ENCODE measurements at places on chromosomes 6 and 20. TPM values are rescaled to one million over a fixed set of nuclear protein-coding genes. Genes with fewer than 3 reads are reported as not detected.
A peak's percentile ranks its signal among the peaks of the same experiment; 100 is the strongest.

GRCh38 chr6:3857468-3858456 lies 8.6 kb downstream of the FAM50B start:
- DNase-seq = no peak

- no peak for DNase-seq
These were observed 57.6 kb downstream of the TCP11 start for GRCh38 chr6:35083507-35083906.

DNA sequence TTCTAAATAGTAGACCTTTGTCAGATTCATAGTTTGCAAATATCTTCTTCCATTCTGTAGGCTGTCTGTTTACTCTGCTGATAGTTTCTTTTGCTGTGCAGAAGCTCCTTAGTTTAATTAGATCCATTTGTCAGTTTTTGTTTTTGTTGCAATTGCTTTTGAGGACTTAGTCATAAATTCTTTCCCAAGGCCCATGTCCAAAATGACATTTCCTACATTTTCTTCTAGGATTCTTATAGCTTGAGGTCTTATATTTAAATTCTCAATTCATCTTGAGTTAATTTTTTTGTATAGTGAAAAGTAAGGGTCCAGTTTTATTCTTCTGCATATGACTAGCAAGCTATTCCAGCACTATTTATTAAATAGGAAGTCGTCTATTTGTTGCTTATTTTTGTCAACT lies 287.0 kb downstream of the PACRG start:
- no peak for DNase-seq

DNA sequence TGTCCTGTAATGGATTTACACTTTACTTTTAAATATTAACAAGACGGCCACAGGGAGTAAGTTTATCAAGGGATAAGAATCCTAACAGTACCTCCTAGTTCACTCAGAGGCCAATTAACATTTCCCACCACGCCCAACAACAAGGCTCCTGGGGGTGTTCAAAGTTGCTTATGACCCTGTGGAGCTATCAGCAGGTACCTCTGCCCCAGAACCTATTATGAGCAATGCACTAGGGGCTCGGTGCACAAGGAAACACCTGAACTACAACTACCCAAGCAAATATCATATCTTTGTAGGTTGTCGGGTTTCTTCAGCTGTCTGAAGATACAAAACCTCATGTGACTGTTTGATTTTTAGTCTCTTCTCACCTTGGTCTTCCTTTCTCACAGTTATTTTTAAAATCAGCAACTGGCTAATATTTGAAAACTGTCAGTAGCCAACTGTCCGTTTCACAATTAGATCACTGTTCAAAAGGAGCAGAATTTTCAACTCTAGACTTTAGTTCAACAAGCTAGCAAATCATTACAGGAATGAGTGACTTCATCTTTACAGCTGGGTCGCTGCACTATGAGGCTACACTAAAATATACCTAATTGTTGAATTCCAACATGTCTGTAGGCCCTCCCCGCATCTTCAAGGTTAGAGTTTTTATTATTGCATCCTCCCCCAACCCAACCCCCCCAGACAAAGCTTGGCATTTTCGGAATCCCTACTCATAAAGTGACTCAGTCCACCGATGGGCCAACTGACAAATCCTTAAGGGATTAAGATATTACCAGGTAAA lies 38.1 kb downstream of the B4GALT5 start:
- peak; percentile 35 for DNase-seq

DNA sequence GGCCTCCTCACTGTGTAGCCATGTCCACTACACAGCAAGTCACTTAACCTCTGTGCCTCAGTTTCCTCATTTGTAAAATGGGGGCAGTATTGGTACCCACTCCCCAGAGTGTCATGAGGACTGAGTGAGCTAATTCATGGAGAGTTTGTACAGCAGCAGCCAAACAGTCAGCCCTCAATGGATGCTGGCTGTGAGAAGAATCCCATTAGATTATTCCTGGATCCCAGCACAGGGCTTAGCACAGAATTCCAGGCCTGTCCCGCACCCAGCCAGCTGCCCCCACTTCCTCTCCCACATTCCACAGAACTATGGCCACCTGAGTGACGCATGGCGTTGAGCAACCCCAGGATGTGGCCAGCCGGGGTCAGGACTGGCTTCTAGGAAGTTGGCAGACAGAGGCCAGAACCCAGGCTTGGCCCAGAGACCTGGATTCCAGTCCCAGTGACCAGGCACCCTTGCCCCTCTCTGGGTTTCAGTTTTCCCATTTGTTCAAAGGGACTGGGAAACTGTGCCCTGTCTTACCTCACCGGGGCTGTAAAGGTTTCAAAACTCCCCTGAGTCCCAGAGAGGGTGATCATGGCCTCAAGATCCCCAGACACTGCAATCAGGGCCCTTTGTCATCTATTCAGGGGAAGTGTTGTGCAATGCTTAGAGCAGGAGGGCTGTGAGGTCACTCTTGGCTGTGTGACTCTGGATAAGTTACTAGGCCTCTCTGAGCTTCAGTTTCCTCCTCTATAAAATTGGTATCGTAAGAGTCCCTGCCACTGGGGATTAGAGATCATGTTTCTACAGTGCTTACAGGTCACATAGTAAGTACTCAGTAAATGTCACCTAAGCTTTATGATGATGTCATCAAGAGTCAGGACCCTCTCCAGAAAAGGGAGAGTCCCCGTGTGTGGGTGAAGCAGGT lies 3.0 kb upstream of the TGM2 start:
- peak; percentile 99 for DNase-seq

DNA sequence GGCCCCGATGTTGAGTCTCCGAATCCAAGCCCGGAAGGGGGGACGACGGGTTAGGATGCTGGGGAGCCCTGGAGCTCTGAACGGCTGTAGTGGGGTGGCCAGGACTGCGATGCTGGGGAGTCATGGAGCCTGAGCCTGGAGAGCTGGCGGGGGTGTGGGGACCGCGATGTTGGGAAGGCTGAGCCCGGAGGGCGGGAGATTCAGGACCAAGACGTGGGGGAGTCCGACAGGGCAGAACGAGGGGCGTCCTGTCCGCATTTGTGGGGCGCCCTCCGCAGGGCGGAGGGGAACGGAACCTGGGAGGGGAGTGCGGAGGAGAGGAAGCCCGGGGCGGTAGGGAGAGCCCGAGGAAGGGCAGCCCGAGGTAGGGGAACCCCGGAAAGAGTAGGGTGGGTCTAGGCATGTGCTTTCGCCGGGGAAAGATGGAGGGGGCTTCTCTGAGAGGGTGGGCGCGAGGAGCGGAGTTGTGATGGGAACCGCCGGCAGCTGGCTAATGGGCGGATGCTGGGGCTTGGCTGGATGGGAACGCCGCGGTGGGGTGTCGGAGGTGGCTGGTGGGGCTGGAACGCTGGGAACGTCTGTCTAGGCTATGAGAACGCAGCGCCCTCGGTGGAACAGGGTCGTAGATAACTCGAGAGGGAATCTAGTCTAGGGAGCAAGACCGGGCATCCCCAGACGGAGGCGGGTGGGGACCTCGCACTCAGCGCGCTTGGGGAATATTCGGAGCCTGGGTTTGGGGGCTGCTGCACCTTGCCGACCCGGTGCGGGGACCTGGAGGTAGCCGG lies 684 bp downstream of the PAQR8 start:
- DNase-seq = peak; percentile 70

GRCh38 chr6:3825851-3826581 lies 23.2 kb upstream of the FAM50B start:
- peak; percentile 96 for DNase-seq

DNA sequence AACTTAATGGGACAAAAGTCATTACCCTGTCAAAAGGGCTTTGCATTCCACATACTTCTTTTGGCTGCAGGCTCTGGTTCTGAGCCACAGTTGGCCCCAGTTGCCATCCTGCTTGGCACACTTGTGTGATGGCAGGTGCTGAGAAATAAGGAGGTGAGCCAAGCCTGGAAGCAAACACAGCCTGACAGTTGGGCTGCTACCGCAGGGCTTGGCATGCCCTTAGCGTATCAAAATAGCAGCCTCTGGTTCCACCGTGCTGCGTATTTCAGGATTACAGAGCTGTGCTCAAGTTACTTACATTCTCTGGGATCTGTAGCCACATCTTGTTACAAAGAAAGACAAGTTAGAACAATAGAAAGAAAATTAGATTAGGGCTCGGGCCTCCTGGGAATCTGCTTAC lies 11.1 kb downstream of the MTHFD1L start:
- peak; percentile 89 for DNase-seq

DNA sequence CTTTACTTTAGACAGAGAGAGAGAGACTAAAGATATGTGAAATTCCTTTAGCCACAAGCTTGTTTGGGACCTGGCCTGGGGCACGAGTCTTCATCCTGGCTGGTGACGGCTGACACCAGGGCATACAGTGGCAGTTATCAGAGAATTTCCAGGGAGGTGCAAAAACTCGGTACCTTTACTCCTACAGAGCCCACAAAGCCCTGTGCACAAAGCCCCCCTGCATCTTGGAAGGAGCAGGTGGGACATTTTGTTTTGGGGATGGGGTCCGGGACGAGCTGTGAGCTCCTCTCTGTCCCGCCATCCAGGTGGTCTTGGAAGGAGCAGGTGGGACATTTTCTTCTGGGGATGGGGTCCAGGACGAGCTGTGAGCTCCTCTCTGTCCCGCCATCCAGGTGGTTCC lies 28.9 kb downstream of the RPP40 start:
- DNase-seq = no peak

GRCh38 chr6:125746731-125747588 lies 2.5 kb upstream of the HEY2 start:
- peak; percentile 25 for DNase-seq

GRCh38 chr6:36187446-36187845 lies 9.1 kb upstream of the BRPF3 start:
- DNase-seq = no peak

- no peak for DNase-seq
These were observed 163.8 kb downstream of the AIG1 start for GRCh38 chr6:143224516-143224915.

- peak; percentile 72 for DNase-seq
These were observed 22.2 kb upstream of the PNPLA1 start for GRCh38 chr6:36247693-36248092.

DNA sequence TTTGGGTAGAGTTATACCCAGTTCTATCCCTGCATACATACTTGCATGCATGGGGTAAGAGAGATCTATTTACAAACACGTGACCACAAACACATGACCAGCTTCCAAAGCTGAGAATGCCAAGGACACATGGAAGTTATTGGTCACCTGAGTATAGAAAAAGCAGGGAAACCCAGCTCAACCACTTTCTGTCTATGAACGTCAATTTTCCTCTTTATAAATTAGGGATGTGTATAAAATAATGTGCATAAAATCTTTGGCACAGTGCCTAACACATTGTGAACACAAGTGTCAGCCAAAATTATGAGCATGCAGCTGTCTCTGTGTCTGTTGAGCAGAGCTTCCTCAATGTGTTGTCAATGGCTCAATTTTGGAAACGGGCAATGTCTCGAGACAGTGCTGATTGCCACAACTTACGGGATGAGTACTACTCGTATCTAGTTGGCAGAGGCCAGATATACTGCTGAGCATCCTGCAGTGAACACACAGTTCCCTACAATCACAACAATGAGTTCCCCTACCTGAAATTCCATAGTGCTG lies 44.9 kb downstream of the TPD52L1 start:
- no peak for DNase-seq

DNA sequence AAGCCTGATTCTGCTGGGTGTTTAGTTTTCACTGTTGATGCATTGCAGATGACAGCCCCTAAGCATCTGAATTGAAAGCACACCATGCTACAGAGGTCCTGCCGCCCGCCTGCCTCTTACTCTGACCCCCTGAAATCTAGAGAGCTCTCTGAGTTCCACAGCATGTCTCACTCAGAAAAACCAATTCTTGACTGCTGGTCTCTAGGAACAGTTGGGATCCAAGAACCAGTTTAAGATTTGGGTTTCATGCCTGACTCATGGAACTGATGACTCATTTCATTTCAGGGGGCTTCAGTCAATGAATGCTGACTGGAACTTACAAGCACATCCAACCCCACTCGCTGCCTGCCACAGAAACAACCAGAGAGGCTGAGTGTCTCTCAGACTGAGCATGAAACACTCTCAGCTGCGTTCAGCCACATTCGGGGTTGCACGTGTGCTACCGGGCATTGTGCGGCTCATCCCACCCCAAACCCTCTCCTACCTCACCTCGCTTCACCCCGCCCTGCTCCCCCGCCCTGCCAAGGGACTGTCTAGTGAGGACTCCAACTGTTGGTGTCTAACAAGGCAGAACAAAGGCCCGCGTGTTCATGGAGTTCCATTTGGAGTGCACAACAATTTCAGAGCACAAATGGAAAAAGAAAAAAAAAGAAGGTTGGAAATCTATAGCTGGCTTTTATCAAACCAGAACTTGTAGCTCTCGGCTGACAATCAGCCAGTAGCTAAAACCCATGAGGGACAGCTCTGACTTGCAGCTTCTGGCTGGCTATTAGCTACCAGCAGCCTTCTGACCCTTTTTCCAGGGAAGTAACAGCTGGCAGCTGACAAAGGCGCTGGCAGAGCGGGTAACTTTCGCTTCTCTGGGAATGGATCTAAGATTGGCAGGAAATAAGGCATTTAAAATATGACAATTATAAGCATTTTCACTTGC lies 20.0 kb upstream of the TRAF3IP2 start:
- peak; percentile 74 for DNase-seq

- DNase-seq = no peak
These were observed 8.6 kb upstream of the RAET1G start for GRCh38 chr6:149931501-149931900.

DNA sequence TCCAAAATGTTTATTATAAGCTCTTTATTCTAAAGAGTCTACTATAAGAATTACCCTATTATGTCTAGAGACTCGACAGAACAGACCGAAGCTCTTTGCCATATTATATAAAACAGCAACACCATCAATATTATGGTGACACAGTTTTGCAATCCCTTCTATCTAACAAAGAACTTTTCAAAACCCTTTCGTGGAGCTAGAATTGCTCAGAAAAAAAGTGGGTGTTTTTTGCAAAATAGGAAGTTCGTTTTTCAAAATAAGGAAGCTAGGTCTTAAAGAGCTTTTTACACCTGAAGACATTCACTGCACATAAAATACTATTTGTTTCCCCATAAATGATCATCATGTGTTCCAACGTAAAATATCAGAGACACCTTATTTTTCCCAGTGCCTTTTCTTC lies 240.0 kb downstream of the FOXC1 start:
- DNase-seq = no peak

DNA sequence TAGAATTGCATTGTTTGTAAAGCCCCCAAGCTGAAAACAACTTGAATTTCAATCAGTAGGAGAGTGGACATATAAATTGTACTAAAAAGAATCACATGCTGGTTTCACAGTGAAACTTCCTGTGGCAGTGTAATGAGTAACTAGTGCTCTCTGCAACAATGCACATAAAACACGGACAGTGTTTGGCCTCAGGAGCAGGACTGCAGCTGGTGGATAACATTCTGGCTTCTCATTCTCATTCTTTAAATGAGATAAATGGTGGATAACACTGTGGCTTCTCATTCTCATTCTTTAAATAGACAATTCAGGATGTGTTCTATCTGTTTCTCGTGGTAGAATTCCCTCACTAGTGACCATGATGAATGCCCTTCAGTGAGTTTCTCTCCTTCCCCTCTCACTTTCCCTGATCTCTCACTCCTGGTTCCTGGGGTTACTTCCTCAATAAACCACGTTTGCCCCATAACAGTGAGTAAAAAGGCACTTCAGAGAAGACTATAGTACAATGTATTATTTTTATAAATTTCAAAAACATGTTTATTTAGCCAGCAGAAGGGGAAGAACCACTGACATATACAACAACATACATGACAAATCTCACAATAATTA lies 59.9 kb downstream of the SLC22A2 start:
- DNase-seq = no peak

TNNC2 gene
- total RNA-seq = not detected

CNBD2 gene
- total RNA-seq = not detected

F13A1 gene
- not detected for total RNA-seq

MCCD1 gene
- not detected for total RNA-seq

FNDC1 gene
- 0.05 TPM for total RNA-seq

HCK gene
- total RNA-seq = not detected

BHLHE23 gene
- total RNA-seq = not detected

SLC17A2 gene
- not detected for total RNA-seq

MYH7B gene
- total RNA-seq = not detected

POFUT1 gene
- total RNA-seq = 42.7 TPM

RAB23 gene
- 15.5 TPM for total RNA-seq
